ENCODE measurements at places on chromosomes 6 and 20.

DNA sequence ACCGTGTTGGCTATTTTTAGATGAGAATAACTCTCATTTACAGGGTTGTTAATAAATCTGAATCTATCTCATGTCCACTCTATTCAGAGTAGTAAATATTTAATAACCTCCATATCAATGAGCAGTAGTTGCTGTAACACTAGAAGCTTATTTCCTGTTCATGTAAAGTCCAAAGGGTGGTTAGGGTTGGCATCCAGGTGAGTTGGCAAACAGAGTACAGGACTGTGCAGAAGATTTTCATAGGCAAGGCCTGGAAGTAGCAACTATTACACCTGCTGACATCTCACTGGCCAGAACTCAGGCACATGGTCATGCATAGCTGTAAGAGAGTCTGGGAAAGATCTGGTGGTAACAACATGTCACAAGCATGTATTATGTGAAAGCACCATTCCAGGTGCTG, 147.5 kb downstream of the PHF3 start:
- DNase-seq = no peak

DNA sequence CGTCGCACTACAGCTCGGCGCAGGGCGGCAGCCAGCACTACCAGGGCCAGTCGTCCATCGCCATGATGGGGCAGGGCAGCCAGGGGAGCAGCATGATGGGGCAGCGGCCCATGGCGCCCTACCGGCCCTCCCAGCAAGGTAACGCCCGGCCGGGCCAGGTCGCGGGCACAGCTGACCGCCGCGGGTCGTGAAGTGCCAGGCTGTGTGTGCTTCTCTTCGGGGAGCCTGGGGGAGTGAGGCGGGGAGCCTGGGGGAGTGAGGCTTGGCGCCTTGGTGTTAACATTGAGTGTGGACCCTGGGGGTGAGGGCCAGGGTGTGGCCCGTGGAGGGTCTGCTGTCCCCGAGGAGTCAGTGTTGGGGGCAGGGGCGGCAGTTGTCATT, 19.4 kb upstream of the MTG2 start:
- no peak for DNase-seq

DNA sequence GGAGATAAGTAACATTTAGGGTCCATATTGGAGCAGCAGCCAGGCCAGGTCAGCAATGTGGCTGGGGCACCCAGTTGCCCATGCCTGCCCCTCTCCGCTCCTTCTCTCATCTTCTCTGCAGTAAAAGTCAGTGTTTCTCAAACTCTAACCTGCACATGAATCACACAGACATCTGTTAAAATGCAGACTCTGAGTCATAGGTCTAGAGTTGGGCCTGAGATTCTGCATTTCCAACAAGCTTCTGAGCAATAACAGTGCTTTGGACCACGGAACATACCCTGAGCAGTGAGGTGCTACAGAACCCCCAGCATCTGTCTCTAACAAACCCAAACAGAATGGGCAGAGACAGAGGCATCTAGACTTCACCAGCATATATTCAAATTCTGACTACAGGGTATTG, 10.1 kb downstream of the PHF10 start:
- no peak for DNase-seq

- no peak for DNase-seq
These were observed 62.0 kb downstream of the RSPO3 start for GRCh38 chr6:127180426-127180825.

- DNase-seq = peak; percentile 5
These were observed 215.6 kb downstream of the FOXC1 start for GRCh38 chr6:1825277-1825676.

- DNase-seq = no peak
These were observed 37.7 kb downstream of the ADTRP start for GRCh38 chr6:11740875-11741274.

DNA sequence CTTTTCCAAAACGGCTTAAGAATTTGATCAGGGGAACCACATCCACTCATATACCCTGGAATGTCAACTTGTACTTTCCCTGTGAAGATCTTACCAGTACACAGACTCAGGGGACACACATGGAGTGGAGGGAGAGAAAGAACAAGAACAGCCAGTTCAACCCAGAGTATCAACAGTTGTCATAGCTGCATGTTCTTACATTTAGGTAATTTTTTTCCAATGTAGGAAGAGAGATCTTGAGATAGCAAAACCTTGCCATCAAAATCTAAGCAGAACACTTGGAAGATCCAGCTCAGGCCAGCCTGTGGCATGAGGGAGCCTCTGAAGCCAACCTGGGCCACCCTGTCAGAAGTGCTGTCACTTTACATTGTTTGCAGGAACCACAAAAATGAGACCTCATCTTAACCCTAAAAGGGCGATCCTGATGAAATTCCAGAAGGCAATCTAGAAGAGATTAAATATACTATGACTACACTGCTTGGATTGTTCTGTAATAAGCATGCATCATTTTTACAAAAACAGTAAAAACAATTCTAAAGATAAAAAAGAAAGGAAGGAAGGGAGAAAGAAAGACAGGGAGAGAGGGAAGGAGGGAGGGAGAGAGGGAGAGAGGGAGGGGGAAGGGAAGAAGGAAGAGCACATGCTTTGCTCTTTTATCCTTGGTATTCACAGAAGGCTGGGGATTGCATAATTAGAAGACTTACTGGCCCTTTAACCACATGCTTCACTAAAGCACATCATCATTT, 124.7 kb upstream of the TCF21 start:
- no peak for DNase-seq
